ENCODE measurements at places on chromosomes 3 and 15. TPM values are rescaled to one million over a fixed set of nuclear protein-coding genes. Genes with fewer than 3 reads are reported as not detected.
A peak's percentile ranks its signal among the peaks of the same experiment; 100 is the strongest.

DNA sequence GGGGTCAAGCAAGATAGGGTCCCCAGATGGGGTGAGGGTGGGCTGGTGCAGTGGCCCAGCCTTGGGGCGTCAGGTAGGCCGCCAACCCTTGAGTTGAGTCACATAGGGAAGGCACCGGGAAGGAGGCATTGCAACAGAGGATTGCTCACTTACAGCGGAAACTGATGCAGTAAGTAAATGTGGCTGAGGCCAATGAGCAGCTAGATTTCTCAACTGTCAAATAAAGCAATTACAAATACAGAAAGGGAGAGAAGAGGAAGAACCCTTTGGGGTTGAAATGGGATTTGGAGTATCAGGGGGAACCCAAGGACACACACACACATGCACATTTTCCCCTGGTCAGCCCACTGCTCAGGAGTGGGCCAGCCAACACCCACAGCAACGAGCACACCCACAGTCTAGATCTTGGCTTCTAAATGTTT lies 44.0 kb downstream of the CHSY1 start:
- no peak for DNase-seq

The TNFAIP8L3 gene
- 0.92 TPM for total RNA-seq

DNA sequence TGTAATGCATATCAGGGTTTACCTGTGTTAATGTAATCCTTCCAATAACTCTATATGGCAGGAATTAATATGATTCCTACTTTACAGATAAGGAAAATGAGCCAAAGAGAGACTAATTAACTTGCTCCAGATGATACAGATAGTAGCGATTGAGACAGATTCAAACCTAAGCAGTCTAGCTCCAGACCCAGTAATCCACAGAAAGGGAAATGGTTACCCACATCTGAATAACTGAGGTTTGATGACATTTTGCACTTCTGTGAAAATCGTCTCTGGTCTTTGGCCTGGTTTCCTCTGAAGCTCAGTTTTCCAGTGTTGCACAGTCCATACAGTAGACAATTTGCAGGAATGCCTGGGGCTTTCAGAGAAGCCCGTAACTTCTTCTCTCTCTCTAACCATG lies 177.1 kb upstream of the UMPS start:
- DNase-seq = no peak

GRCh38 chr3:48919215-48920138 lies 835 bp downstream of the ARIH2 start:
- DNase-seq = peak; percentile 16

- DNase-seq = no peak
Observed at GRCh38 chr3:161222662-161223061, 1.6 kb downstream of the NMD3 start.

The NLGN1 gene
- 4.5 TPM for total RNA-seq

GRCh38 chr3:102230057-102230456 lies 204.8 kb upstream of the ZPLD1 start:
- no peak for DNase-seq

Data from kidney epithelial cell (primary cell).